Activated CD4-positive, alpha-beta T cell treated with anti-CD3 and anti-CD28 coated beads for 36 hours (primary cell): ENCODE measurements at places on chromosomes 6 and 20. TPM values are rescaled to one million over a fixed set of nuclear protein-coding genes. Genes with fewer than 3 reads are reported as not detected.

FAM217A gene
- total RNA-seq = not detected

C6orf132 gene
- total RNA-seq = 0.14 TPM

- H3K4me1 ChIP-seq = no peaks in the 10 kb centered on the region
- no peak for DNase-seq
Observed at GRCh38 chr20:51837436-51837835, 35.1 kb upstream of the SALL4 start.

- no peaks in the 10 kb centered on the region for H3K27me3 ChIP-seq
- H3K36me3 ChIP-seq = peaks cover 65% of the 10 kb centered on the region
- no peak for DNase-seq
Observed at GRCh38 chr6:36863670-36864540, 10.7 kb downstream of the PPIL1 start.

GRCh38 chr6:143127941-143128680 lies 67.4 kb downstream of the AIG1 start:
- H3K4me3 ChIP-seq = no peak overlapping the region
- no peak for DNase-seq
- H3K36me3 ChIP-seq = peaks cover 25% of the 10 kb centered on the region
- H3K27me3 ChIP-seq = no peaks in the 10 kb centered on the region
- H3K27ac ChIP-seq = no peak overlapping the region

CTCFL gene
- not detected for total RNA-seq

TBCC gene
- 14.7 TPM for total RNA-seq

NKX2-2 gene
- not detected for total RNA-seq

GRCh38 chr20:53911301-53911700 lies 159.1 kb downstream of the BCAS1 start:
- no peaks in the 10 kb centered on the region for H3K36me3 ChIP-seq
- no peak overlapping the region for H3K4me3 ChIP-seq
- H3K4me1 ChIP-seq = peaks cover 36% of the 10 kb centered on the region
- H3K27me3 ChIP-seq = no peaks in the 10 kb centered on the region
- H3K27ac ChIP-seq = no peak overlapping the region

- H3K27me3 ChIP-seq = no peaks in the 10 kb centered on the region
- H3K4me1 ChIP-seq = peaks cover 17% of the 10 kb centered on the region
- H3K36me3 ChIP-seq = peaks cover 23% of the 10 kb centered on the region
- no peak overlapping the region for H3K27ac ChIP-seq
- no peak overlapping the region for H3K4me3 ChIP-seq
- no peak for DNase-seq
Observed at GRCh38 chr6:41054511-41054910, 1.5 kb downstream of the APOBEC2 start.

GRCh38 chr6:110270165-110270564 lies 88.0 kb downstream of the METTL24 start:
- H3K27ac ChIP-seq = no peak overlapping the region
- no peaks in the 10 kb centered on the region for H3K36me3 ChIP-seq
- no peaks in the 10 kb centered on the region for H3K4me1 ChIP-seq
- H3K4me3 ChIP-seq = no peak overlapping the region
- peaks cover 8% of the 10 kb centered on the region for H3K27me3 ChIP-seq

- H3K4me3 ChIP-seq = no peak overlapping the region
- H3K36me3 ChIP-seq = no peaks in the 10 kb centered on the region
- H3K4me1 ChIP-seq = no peaks in the 10 kb centered on the region
- no peak for DNase-seq
- H3K27ac ChIP-seq = no peak overlapping the region
Observed at GRCh38 chr20:2576317-2576727, 39.9 kb downstream of the TMC2 start.

- H3K36me3 ChIP-seq = no peaks in the 10 kb centered on the region
- DNase-seq = no peak
- H3K4me1 ChIP-seq = no peaks in the 10 kb centered on the region
- peaks cover 21% of the 10 kb centered on the region for H3K27me3 ChIP-seq
Observed at GRCh38 chr20:59829054-59829785, 104.2 kb downstream of the SYCP2 start.

- H3K36me3 ChIP-seq = peaks cover 2% of the 10 kb centered on the region
- H3K27me3 ChIP-seq = peaks cover 7% of the 10 kb centered on the region
- DNase-seq = no peak
Observed at GRCh38 chr6:12264671-12265070, 25.5 kb upstream of the EDN1 start.

- peaks cover 2% of the 10 kb centered on the region for H3K4me1 ChIP-seq
- no peak overlapping the region for H3K27ac ChIP-seq
- no peak for DNase-seq
- H3K27me3 ChIP-seq = peaks cover 13% of the 10 kb centered on the region
- H3K36me3 ChIP-seq = no peaks in the 10 kb centered on the region
Observed at GRCh38 chr20:3166913-3167342, 6.4 kb downstream of the LZTS3 start.

GRCh38 chr6:37940074-37940847 lies 120.7 kb downstream of the ZFAND3 start:
- no peak overlapping the region for H3K4me3 ChIP-seq
- H3K36me3 ChIP-seq = peaks cover 7% of the 10 kb centered on the region
- no peak for DNase-seq
- peaks cover 57% of the 10 kb centered on the region for H3K4me1 ChIP-seq

BPIFA1 gene
- total RNA-seq = not detected

GRCh38 chr6:135372758-135373157 lies 124.8 kb downstream of the AHI1 start:
- no peak overlapping the region for H3K4me3 ChIP-seq
- no peak for DNase-seq
- H3K4me1 ChIP-seq = no peaks in the 10 kb centered on the region
- no peaks in the 10 kb centered on the region for H3K27me3 ChIP-seq

- no peak overlapping the region for H3K4me3 ChIP-seq
- peaks cover 45% of the 10 kb centered on the region for H3K4me1 ChIP-seq
- H3K36me3 ChIP-seq = no peaks in the 10 kb centered on the region
Observed at GRCh38 chr20:21516861-21517565, 3.1 kb upstream of the NKX2-2 start.

GRCh38 chr6:2718334-2719092 lies 32.2 kb downstream of the MYLK4 start:
- peaks cover 6% of the 10 kb centered on the region for H3K36me3 ChIP-seq
- peaks cover 5% of the 10 kb centered on the region for H3K4me1 ChIP-seq

DNA sequence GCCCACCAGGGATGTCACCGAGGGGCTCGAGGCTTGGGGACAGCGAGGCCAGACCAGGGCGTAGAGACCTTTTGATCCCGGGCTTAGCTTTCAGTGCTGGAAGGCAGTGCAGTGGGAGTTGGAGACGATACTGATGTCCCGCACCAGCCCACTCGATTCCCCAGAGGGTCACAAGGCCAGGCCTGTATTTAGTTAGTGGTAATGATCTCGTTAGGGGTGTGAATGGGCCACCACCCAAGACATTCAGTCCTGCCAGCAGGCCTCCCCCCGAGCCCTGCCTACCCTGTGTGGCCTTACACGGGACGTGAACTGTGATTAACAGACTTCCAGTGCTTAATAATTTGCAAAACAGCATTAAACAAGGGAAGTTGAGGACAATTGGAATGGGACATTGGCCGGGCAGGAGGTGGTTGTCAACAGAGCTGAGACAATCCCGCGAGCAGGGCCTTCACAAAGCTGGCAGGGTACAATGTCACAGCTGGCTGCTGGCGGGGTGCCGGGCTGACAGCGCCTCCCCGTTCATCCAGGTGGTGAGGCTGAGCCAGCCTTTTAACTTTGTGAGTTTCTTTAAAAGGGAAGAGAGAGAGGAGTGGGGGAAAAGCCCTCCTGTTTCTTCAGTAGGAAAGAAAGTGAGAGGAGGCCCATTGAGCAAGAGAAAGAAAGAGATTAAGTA lies 175.3 kb upstream of the RALGAPA2 start:
- no peak overlapping the region for H3K27ac ChIP-seq
- no peaks in the 10 kb centered on the region for H3K36me3 ChIP-seq
- H3K4me3 ChIP-seq = no peak overlapping the region
- H3K27me3 ChIP-seq = peaks cover 14% of the 10 kb centered on the region

DNA sequence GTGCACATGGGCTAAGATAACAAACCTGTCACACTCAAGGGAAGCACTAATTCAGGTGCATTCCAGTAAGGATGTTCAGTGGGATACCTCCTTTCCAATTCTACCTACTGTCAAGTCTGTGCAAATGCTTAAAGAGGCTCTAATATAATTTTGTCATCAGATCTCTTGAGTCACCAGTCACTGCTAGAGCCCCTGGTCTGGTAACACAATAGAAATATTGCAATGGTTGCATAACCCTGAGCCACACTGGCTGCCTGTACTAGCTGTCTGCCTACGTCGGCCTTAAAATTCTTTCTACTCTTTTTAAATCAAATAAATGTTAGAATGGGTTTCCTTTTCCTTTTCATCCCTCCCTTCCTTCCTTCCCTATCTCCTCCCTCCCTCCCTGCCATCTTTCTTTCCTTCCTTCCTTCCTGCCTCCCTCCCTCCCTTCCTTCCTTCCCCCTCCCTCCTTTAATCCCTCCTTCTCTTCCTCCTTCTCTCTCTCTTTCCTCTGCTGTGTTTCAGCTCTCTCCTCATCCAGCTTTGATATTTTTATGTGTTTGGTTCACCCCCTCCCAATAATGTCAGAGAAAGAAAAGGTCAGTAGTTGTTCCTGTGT lies 28.1 kb upstream of the OLIG3 start:
- no peaks in the 10 kb centered on the region for H3K4me1 ChIP-seq
- no peak overlapping the region for H3K4me3 ChIP-seq
- H3K27me3 ChIP-seq = peaks cover 23% of the 10 kb centered on the region

OR12D3 gene
- not detected for total RNA-seq

SNAP25 gene
- total RNA-seq = 0.18 TPM

- H3K4me1 ChIP-seq = peaks cover 27% of the 10 kb centered on the region
- DNase-seq = peak; percentile 90
Observed at GRCh38 chr6:34484899-34485298, 19.0 kb downstream of the PACSIN1 start.

DNA sequence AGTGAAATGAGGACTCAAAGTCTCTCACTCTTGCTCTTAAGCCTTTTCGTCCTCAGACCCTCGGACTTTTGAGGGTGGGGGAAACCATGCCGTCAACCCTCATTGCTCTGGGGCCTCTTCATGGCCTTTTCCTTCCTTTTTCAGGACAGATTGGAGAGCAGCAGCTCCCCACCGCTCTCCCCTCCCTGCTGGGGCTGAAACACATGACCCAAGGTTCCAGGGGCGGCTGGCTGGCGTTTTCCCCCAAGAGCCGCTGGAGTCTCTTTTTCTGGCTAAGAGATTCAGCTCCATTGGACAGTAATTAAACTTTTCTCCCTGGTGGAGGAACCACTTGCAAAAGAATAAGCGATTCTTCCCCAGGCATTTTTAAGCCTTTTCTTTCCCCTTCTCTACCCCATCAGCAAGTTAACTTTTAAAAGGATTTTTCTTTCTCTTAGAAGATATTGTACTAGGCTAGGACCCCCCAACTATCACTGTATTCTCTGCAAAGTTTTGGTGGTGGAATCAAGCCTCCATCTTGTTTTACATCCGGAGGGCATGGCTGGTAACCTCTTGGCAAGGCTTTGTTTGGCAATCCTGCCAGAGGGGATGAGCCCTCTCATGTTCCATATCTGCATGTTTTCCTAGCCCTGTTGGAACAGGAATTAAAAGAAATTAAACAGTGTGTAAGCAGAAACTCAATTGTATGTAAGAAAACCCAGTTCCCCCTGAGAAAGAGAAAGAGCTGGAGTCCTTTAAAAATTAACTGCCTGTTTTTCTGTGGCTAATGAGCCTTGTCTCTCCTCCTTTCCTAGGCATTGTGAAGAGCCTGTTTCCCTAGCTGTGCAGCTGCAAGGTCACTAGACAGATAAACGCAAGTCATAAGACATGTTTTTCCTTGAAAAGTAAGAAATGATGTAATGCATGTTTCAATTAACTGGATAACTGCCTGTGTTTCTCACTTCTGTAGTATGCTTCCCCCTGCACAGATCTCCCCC lies 100.8 kb upstream of the GPR6 start:
- H3K36me3 ChIP-seq = no peaks in the 10 kb centered on the region
- H3K4me1 ChIP-seq = no peaks in the 10 kb centered on the region
- no peak overlapping the region for H3K4me3 ChIP-seq
- no peak for DNase-seq
- no peak overlapping the region for H3K27ac ChIP-seq

CRISP2 gene
- not detected for total RNA-seq

GRCh38 chr6:24768361-24768760 lies 6.4 kb upstream of the GMNN start:
- no peak overlapping the region for H3K27ac ChIP-seq
- no peaks in the 10 kb centered on the region for H3K4me1 ChIP-seq
- H3K4me3 ChIP-seq = no peak overlapping the region
- DNase-seq = no peak
- H3K27me3 ChIP-seq = no peaks in the 10 kb centered on the region

KHDC1L gene
- total RNA-seq = not detected

CTAGE9 gene
- total RNA-seq = not detected

TREML1 gene
- total RNA-seq = not detected

DNA sequence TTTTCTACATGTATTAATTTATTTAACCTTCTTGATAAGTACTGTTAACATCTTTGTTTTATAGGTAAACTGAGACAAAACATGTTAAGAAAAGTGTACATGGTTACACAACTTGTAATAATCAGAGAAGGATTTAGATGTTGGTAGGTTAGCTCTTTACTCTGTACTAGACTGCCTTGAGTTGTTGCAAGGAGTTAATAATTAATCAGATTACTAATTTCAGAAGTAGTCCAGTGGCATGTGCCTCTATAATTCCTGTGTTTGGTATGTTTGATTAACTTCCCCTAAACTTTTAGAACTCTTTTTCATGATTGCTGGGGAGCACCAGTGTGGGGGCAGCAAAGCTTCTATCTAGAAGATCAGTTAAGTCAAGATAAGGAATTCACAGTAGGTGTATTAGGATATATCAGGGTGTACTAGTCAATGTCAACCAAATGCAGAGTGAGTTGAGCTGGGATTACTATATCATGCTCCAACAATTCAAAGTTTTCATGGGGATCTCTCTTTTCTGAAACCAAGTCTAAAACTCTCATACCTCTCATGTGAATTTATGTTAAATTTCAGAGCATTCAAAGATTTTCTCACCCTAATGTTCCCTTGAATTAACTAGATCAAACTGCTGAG lies 129.7 kb upstream of the AHI1 start:
- no peak overlapping the region for H3K4me3 ChIP-seq
- peaks cover 16% of the 10 kb centered on the region for H3K36me3 ChIP-seq
- H3K4me1 ChIP-seq = peaks cover 36% of the 10 kb centered on the region
- no peaks in the 10 kb centered on the region for H3K27me3 ChIP-seq
- DNase-seq = no peak

DNA sequence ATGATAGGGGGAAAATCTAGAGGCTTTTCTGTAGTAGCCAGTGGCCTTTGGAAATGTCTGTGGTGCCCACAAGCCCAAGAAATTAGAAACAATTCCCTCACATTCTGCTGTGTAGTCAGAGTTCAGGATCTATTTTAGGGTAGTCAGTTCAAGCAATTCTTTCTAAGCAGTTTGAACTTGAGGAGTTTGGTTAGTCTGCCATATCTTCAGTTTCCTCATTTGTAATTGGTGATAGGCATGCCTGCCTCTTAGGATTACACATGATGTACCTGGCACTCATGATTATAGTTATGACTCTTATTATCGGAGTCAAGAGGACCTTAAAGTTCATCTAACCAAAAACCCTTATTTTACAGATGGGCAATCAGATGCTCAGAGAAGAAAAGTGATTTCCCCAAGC lies 21.2 kb upstream of the MEP1A start:
- H3K36me3 ChIP-seq = no peaks in the 10 kb centered on the region
- H3K4me1 ChIP-seq = no peaks in the 10 kb centered on the region
- no peak overlapping the region for H3K27ac ChIP-seq
- H3K4me3 ChIP-seq = no peak overlapping the region

GRCh38 chr6:149452037-149452939 lies 32.5 kb downstream of the ZC3H12D start:
- H3K4me1 ChIP-seq = peaks cover 4% of the 10 kb centered on the region
- no peak overlapping the region for H3K4me3 ChIP-seq
- H3K36me3 ChIP-seq = peaks cover 41% of the 10 kb centered on the region
- no peaks in the 10 kb centered on the region for H3K27me3 ChIP-seq

NINL gene
- 3.3 TPM for total RNA-seq
